ENCODE measurements at places on chromosomes 1 and 21. TPM values are rescaled to one million over a fixed set of nuclear protein-coding genes. Genes with fewer than 3 reads are reported as not detected.

ATP6V1G3 gene
- polyA plus RNA-seq = not detected

LAPTM5 gene
- polyA plus RNA-seq = 19.7 TPM

COL11A1 gene
- 25.0 TPM for polyA plus RNA-seq

KCNK1 gene
- polyA plus RNA-seq = 1.4 TPM

CD1E gene
- not detected for polyA plus RNA-seq

DOCK7 gene
- 33.9 TPM for polyA plus RNA-seq

CDC42BPA gene
- 27.8 TPM for polyA plus RNA-seq

SAMD13 gene
- polyA plus RNA-seq = 6.5 TPM

PBX1 gene
- polyA plus RNA-seq = 44.4 TPM

NBPF12 gene
- polyA plus RNA-seq = 11.9 TPM

EDARADD gene
- 0.31 TPM for polyA plus RNA-seq

CTH gene
- polyA plus RNA-seq = 2.4 TPM

S100A11 gene
- polyA plus RNA-seq = 172 TPM

Data from muscle of leg (tissue), 16 donors.